ENCODE measurements at places on chromosomes 16 and 17.
A peak's percentile ranks its signal among the peaks of the same experiment; 100 is the strongest.

DNA sequence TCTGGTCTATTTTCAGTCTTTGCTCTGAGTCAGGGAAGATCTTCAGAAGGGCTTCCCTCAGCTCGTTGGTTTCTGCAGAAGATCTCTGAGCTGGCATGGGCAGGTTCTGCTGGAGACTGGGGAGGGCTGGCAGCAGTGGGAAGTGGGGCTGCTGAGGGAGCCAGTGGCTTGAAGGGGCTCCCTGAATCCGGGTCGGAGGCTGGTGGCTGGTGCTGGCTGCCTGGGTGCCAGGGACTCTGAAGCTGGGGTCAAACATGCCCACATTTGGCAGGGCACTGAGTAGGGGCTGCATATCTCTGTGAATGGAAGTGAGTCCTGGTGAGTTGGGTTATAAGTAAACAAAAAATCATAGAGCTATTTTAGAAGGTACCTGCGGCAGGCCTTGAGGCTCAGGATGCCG is 67.0 kb downstream of the N4BP1 start:
- DNase-seq, result no peak

DNA sequence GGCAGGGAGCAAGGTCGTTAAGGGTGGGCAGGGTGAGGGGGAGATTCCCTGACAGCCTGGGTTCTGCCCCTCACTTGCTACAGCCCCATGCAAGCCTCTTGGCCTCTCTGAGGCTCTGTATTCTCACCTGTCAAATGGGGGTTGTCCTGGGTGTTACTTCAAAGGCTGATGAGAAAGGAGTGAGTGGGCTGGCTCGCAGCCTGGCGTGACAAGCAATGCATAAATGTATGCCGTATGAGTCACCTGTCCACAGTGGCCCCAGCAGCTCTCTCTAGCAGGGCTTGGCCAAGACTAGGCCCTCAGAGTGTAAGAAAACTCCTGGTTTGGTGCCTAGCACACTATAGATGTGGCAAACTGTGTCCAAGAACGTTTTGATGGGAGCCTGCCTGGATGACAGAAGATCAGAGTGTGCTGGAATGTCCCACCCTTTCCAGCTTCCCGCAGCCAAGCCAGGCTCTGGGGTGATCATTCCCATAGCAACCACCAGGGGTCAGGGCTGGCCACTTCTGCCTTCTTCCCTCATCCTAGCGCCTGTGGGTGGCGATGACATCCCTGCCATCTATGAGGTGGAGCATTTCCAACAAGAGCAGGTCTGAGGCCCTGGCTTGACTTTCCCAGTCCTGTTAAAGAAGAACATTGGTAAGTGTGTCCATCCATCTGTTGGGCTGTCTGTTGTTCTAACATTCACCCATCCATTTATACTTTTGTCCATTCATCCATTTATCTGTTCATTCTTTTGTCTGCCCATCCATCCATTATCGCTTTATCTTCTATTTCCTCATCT is 37.2 kb upstream of the ADGRG1 start:
- DNase-seq, result peak; percentile 82

DNA sequence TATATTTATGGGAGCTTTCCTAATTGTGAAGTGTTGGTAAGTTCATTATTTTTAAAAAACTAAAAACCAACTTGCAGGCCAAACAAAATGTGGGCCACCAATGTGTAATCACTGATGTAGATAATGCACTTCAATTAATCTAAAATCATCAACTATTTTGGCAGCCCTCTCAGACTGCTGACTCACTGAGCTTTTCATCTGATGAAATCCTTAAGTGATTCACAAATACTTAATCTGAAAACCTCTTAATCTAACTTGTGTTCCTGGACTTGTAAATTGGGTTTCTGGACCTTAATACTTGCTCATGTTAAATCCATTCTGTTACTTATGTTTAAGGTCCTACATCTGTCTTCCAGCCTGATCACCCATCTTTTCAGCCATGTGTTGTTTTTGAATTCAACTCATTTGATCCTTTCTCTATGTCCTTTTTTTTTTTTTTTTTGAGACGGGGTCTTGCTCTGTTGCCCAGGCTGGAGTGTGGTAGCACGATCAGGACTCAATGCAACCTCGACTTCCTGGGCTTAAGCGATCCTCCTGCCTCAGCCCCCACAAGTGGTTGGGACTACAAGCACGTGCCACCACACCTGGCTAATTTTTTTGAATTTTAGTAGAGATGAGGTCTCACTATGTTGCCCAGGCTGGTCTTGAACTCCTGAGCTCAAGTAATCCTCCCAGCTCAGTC is 39.0 kb downstream of the PRKCB start:
- no peak for DNase-seq

DNA sequence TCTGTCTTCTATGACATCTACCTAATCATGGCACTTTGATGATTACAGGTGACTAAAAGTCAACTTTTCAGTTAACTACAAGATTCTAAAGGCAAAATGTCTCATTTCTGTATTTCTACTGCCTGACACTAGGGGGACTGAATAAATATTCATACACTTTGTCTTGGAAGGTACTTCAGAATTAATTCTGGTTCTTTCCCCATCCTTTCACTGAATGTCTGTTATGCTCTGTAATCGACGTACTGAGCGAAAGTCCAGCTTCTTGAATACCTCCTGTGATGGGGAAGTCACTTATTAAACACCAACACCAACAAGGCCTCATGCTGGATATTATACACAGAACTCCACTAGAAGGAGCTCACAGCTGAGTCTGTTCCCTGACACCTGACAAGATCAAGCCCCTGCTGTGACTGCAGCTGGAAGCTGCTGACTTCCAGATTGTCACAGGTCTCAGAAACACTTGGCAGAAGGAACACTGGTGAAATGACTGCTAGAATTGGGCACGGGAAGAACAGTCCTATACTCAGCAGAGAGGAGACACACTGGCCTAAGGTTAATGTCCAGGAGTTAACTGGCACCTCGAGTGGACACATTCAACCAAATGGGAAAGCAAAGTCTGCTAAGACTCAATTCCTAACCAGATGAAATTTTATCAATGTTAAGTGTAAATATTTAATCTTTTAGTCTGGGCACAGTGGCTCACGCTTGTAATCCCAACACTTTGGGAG is 31.9 kb downstream of the CMC2 start:
- DNase-seq, result no peak

DNA sequence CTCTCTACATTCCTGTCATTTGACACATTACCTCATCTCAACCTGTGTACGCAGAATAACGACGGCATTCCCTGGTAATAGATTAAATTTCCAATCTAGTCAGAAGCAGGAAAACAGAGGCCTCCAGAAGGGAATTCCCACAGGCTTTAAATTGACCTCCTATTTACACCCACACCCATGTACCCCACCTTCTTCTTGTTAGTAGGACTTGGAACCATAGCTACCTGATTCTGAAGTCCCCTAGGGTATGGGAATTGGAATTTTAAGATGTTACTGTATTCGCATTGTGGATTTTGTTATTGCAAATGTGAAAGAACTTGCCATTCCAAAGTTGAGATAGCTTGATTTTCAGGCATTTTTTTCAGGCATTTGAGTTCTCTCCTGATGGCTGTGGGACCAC is 377.5 kb upstream of the DYNLRB2 start:
- no peak for DNase-seq

GRCh38 chr16:50616386-50616785 is 64.7 kb downstream of the SNX20 start:
- DNase-seq, result no peak

- no peak for DNase-seq
Observed at GRCh38 chr17:55873017-55873758, 122.3 kb downstream of the PCTP start.

DNA sequence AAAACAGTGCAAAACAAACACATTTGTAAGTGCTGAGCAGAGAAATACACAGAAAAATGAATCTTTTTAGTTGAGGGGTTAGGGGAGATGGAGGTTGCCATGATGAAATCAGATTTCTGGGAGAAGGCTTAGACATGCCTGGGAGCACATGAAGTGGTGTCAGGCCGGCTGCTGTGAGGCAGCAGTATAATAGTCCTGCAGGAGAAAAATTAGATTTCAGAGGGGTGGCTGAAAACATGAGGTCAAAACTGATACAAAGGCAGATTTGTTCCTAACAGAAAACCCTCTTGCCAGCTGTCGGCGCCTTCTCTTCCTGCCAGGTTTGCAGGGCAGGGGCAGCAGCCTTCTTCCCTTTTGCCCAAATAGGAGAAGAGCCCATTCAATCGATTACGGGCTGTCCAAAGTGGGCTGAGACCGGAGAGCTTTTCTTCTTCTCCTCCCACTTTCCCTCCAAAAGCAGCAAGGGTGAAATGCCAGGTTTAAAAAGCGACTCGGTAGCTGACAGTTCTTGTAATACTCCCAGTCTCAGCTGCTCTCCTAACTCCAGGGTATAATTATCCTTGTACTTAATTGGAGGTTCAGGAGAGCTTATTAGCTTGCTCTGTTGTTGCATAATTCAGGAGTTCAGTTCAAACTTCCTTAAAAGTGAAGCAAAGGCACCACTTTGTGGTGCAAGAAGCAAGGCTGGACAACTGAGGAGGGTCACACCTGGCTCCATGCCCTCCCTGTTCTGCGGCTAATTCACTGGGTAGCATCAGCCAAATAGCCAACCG is 80.0 kb downstream of the PCTP start:
- DNase-seq, result no peak

DNA sequence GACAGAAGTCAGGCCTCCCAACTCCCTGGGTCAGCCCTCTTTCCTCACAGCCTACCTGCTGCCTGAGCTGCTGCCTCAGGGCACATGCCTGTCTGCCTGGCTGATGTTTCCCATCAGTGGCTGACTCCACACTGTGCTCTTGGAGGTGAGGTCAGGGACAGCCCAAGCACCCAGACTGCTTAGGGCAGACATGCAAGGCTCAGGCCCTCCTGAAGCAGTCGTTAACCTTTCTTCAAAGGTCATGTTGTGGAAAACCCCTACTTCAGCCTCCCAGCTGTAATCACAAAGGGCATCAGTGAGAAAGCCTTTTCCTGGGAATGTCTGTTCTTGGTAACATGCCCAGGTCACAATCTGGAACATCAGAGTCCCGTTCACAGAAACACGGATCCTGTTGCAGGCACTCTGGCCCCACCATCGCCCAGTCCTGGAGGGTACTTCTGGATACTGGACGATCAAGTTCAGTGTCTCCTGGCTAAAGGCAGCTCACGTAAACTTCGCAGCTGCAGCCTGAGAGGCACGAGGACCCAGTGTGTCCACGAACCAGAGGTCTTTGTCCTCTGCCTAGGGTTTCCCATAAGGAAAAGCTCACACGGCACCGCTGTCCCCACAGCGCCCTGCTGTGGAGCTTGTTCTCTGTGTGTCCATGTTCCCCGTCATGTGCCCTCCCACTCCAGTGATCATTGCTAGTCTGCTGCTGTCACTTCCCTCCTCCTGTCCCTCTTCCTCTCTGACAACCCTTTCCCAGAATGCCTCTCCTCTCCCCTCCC is 54.9 kb downstream of the GNAO1 start:
- DNase-seq, result peak; percentile 32

GRCh38 chr17:21251337-21252010 is 1.7 kb downstream of the NATD1 start:
- no peak for DNase-seq

- DNase-seq, result peak; percentile 40
Observed at GRCh38 chr17:12665263-12666210, at the start of gene MYOCD. TSS of gene MYOCD (plus strand) at chr17:12665890. CDS start at chr17:12666189, 299 bp downstream.

DNA sequence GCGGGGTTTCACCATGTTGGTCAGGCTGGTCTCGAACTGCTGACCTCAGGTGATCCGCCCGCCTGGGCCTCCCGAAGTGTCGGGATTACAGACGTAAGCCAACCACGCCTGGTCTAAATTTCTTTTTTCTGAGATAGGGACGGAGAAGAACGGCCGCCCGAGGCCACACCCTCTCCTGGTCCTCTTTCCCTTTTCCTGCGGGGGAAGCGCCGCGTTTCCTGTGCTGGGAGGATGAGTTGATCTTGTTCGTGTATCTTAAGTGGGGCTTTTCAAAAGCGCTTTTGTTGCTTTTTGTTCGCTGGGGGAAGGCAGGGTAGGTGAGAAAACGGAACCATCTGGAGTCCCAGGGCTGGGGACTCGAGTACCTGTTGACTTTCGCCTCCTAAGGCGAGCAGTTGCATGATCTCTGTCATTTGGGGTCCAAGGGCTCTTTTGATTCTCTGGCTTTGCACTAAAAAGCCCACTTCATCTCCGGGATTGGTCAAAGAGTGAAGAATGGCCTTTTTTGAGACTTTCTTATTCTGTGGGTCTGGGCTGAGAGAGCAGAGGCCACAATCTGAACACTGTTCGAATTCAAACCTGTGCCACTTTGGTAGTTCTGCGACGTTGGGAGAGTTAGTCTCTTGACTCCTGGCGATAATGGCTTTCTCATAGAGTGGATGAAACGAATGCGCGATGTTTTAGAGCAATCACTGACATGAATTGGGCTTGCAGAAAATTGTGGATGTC is 1.3 kb downstream of the FUS start:
- DNase-seq, result peak; percentile 55

- DNase-seq, result no peak
Observed at GRCh38 chr16:66441586-66442375, 14.7 kb downstream of the BEAN1 start.

GRCh38 chr16:87951552-87952538 is 611 bp downstream of the BANP start:
- DNase-seq, result no peak

DNA sequence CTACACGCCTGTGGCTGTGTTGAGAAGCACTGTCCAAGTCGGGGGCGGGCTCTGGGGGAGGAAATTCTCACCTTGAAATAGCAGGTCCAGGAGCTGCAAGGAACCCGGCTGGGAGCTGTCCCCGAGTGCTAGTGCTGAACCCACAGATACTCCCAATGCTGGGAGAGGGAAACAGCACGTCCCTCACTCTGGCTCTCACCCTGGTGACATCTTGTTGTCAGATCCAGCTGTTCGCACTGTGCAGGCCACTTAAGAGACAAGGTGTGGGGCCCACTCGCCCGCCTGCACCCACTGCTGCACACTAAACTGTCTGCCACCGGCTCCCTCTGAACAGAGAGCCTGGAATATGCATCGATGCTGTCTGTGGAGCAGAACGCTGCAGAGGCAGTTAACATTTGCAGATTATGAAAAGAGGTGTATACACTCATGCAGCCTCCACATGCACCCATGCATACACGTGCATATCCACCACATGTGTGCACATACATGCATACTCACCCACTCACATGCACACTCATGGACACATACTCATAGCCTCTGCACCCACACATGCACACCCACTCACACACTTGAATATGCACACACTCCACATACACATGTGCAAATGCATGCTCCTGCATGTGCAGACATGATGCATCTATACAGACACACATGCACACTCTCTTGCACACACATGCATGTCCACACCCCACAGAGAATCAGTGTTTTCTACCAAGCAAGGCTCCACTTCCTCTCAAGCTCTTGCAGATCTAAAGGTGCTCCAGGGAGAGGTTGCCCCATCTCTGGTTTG is 42.0 kb downstream of the MGAT5B start:
- peak; percentile 60 for DNase-seq

Data from testis (tissue), 5 donors.